Stimulated activated naive CD8-positive, alpha-beta T cell treated with anti-CD3 and anti-CD28 coated beads, Interleukin-15, amount 100 ng/mL, for 72 hours (primary cell): ENCODE measurements at places on chromosomes 3 and 15.

DNA sequence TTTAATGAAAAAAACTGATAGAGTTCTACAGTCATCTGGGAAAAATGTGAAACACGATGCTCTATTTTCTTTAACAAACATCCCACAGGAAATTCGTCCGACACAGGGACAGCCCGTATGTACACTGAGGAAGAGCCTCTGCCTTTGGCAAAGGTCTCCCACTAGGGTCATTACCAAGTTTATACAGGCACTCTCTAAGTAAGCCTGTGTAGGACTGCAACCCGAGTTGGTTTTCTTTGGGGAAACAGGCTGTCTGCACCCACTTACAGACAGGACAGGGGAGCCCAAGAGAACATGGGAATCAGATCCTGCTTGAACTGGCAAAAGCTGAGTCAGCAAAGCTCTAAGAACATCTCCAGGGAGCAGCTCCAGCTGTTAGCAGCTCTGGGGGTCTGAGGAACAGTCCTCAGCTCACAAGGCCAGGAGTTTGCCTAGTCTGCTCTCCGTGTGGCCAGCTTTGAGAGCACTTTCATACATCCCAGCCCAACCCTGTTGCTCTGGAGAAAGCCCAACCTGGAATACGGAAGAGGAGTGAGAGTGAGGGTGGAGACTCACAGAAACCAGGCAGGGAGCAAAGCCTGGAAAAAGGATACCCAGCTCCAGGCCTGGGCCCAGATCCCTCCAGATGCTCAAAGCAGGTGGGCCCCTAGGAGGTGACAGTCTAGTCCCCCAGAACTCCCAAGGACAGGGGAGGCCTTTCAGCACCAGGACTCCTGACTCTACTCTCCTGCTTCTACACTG lies 1.9 kb downstream of the TBC1D2B start:
- no peak for DNase-seq

DNA sequence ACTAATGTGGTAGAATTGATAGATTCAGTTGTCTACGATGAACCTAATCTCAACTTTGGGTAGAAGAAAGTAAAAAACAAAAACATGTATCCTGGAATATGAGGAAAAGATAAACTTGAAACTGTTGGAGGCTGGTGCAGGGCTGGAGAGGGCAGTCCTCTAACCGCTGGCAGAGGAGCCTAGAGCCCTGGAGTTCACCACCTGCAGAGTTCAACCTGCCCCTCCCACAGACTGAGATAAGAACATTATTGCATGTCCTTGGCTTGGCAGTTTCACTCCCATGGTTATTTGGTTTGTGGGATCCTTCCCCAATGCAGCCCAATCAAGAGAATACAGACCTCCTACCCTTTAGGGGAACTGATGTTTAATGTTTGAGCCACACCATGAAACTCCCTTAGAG lies 53.2 kb upstream of the GATM start:
- no peak for DNase-seq

DNA sequence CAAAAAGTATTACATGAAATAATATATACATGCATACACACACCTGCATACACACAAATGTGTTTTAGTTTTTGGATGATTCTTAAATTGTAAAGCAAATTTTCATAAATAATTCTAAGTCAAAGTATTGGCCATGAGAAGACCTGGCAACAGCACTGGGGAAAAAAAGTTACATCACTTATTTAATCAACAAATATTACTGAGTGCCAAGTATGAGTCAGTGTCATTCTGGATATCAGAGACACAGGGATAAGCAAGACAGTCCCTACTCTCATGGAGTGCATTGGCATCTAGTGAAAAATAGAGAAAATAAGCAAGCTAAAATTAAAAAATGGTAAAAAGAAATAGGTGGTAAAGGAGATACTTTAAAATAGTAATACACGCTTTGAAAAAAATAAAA lies 29.4 kb upstream of the GUCA1C start:
- no peak for DNase-seq

DNA sequence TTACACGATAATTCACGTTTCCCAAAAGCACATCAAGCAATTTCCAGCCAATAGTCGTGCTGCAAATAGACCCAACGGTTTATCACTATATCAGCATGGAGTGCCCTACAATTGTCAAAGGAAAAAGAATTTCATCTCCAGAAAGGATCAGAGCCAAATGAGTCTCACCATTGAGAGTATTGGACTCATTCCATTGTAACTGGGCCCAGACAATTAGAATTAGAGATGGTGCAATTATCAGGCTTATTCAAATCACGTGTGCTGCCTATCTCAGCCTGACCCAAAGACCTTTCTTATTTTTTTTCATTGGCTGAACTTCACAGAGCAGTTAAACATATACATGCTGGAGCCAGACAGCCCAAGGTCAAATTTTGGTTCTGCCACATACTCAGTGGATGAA lies 87.0 kb upstream of the LRTM1 start:
- DNase-seq: no peak

DNA sequence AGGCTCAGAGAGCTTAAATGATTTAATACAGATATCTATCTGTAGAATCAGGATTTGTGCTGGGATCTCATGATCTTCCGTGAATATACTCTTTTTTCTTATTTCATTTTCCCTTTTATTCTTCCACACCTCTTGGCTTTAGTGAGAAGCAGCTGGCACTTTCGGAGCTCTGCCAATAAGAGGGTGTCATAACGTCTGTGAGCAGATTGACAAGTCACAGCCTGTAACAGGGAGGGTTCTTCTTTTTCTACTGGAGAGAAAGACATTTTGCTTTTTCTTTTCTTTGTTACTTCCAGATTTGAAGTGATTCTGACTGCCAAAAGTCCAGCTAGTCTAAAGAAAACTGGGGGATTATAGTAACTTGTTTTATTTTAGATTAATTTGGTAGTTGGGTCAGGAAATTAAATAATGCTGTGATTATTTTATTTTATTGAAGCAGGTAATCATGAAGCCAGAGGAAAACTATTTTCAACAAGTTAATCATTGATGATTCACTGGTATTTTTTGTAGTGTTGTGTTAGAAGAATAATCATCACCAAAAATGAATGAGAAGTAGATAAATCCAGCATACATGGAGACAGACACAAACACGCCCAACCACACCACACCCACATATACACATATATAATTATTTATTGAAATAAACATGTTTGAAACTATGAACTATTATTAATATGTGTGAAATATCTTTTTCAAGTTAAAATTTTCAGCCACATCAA lies 69.8 kb downstream of the TNFAIP8L3 start:
- no peak for DNase-seq

- DNase-seq: peak; percentile 92
Observed at GRCh38 chr15:60695713-60696522, 217.0 kb upstream of the ICE2 start.

DNA sequence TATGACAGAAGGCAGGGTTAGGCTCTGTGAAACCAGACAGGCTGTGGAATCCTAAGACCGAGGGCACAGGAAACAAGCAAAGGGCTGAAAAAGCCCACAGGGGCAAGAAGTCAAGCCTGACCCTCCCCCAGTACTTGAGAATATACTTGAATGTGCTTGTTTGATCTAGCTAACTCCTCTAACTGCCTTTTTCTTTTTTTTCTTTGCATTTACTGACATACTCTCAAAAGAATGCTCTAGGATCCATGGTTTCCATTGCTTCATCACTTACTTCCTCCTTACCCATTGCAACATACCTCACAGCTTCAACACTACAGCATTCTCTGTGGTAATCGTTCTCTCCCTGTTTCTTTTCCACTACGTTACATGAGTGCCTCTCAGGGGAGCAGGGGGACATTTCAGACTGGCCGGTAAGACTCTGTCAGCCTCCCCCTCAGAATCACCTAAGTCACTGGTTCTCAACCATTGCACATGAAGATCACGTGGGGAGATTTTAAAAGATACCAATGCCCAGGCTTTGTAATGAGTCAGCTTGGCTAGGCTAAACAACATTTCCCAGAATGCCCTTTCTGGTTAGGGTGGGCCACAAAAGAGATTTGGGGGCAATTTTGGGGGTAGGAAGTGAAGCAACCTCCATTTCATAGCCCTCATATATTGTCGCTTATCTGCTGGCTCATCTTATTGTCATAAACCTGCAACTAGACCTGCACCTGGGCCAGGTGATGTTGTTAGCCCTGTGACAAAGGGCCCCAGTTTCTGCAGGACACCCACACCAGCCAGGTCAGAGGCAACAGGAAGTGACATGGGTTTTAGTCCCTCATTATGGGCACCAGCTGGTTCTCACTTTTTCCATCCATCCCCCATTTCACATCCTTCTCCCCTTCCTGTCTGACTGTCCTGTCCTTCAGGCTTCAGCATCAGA lies 24.6 kb upstream of the RSL24D1 start:
- DNase-seq: peak; percentile 64

GRCh38 chr3:77038468-77038929 lies 1.4 kb upstream of the ROBO2 start:
- DNase-seq: peak; percentile 16

- no peak for DNase-seq
Observed at GRCh38 chr3:48477959-48478520, 25.9 kb downstream of the SHISA5 start.

DNA sequence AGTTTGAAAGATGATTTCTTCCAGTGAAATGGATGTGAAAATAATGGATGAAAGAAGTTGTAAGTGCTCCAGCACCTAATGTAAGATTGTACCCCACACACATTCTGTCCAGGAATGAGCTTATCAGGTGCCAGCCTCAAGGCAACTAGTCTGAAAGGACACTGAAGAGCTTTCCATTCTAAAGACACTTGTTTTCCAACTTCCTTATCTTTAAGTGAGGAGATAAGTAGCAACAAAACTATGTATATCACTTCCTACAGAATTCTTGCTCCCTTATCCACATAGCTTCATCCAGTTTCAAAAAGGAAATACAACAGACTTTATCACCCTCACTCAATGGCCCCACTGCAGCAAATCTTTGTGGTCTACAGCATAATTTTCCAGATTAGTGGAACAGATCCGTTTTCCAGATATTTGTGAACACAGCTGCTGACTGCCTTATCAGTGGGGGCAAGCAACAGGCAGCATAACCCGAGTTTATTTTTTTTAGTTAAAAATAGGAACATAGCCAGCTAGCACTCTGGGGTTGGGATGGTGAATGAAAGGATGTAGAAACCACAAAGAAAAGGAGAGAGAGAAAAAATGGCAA lies 60.6 kb downstream of the CD200R1L start:
- no peak for DNase-seq

- no peak for DNase-seq
Observed at GRCh38 chr15:52246686-52247431, 48.7 kb downstream of the MYO5C start.

- no peak for DNase-seq
Observed at GRCh38 chr3:157513585-157513984, 10.4 kb upstream of the VEPH1 start.

DNA sequence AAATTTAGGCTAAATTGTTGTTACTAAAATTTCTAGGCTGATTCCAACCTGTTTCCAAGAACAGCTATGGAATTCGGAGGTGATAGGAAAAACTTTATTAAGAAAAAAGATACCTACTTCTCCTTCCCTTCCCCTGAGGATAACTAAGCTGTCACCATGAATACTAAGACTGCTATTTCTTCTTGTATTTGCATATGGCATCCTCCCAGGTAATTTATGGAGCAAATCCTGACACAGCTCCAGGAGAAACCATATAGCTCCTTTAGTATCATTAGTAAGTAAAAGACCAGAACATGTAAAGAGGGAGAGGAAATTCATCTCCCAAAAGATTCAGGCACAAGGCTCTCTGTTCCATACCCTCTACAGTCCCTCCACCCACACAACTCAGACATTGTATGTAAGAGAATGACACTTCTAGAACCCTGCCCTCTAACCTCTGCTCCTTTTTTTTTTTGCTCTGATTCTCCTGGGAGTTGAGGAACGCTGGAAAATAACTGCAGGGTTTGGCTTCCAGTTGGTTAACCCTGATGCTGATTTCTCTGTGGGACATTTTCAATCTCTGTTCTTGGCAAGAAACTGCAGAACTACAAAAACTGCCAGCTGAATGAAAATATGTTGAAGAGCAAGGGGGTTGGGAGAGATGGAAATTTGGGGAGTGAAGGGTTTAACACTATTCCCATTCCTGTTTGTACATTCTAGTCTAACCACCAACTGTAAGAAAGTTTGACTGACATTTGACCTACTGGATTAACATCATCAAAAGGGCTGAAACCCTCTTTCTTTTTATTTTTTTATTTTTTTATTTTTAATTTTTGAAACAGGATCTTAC lies 14.2 kb upstream of the MAGI1 start:
- DNase-seq: no peak

DNA sequence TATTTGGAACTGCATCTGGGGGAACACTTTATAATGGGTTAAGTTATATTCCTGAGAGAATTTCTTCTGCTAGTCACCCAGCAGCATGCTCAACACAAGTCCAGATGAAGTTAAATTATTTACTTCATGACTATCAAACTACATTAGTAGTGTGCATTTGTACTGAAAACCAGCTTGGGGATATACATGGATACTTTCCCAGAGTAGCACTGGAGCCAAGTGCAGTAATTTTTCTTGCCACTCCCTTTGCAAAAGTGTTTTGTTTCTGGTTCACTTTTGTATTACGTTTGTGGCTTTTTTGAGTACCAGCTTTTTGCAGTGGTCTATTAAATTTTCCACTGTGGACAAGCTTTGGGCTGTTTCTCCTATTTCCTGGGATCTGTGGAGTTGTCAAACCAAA lies 243.0 kb downstream of the AGBL1 start:
- no peak for DNase-seq

GRCh38 chr15:73650416-73651126 lies 17.4 kb upstream of the NPTN start:
- no peak for DNase-seq

DNA sequence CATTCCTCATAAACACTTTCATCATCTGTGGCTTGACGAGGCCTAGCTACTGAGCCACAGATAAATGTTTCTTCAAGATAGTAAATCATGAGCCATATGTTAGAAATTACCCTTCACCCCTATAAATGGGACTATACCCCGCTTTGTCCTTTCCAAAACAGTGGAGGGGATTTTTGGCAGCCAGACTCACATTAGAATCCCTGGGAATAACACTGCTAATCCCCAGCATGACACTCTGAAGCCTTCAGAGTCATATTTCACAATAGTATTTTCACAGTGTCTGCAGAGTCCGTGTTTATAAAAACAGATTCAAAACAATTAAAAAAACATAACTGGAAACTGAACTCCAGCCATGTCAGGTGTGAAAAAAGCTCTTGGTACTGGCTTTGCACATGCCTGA lies 271.6 kb downstream of the ERC2 start:
- no peak for DNase-seq

DNA sequence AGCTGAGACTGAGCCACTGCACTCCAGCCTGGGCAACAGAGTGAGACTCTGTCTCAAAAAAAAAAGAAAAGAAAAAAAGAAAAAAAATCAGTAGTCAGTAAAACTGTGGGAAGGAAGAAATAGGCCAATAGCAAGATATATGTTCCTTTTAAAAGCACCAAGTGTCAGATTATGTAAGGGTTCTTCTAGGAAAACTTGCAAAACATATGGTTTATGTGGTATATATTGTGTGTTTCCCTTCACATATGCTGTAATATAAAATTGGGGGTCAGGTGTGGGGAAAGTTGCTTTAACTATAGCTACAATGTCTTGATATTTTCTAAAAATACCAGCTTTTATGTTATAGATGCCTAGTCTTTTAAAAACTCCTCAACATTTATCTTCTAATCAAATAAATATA lies 64.6 kb downstream of the ESYT3 start:
- no peak for DNase-seq

- no peak for DNase-seq
Observed at GRCh38 chr3:144265542-144266100, 294.0 kb downstream of the DIPK2A start.

- no peak for DNase-seq
Observed at GRCh38 chr3:194269610-194270145, 81.5 kb downstream of the CPN2 start.
